SK-N-DZ (cell line): ENCODE measurements at places on chromosomes 4 and X.

DNA sequence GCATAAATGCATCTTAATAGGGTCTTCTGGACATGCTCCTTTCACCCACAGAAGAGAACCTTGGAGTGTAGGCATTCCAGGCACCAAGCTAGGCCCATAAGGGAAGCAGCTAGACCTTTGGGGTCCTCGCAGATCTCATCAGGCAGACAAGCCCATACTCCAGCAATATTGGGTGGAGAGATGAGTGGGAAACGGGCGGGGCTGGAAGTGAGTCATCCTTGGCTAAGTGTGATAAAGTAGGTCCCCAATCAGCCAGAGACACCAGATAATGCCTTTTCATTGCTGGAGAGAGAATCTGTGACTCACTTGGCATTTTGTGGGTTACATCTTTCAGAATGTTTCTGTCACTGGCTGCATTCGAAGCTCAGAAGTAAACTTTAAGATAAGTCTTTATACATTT lies 133.3 kb upstream of the MBNL3 start:
- no peak for DNase-seq

- no peak for DNase-seq
These were observed 929 bp downstream of the MAB21L2 start for GRCh38 chr4:150582873-150583286.

- DNase-seq, result no peak
These were observed 36.5 kb downstream of the DCTD start for GRCh38 chr4:182880387-182881356.

DNA sequence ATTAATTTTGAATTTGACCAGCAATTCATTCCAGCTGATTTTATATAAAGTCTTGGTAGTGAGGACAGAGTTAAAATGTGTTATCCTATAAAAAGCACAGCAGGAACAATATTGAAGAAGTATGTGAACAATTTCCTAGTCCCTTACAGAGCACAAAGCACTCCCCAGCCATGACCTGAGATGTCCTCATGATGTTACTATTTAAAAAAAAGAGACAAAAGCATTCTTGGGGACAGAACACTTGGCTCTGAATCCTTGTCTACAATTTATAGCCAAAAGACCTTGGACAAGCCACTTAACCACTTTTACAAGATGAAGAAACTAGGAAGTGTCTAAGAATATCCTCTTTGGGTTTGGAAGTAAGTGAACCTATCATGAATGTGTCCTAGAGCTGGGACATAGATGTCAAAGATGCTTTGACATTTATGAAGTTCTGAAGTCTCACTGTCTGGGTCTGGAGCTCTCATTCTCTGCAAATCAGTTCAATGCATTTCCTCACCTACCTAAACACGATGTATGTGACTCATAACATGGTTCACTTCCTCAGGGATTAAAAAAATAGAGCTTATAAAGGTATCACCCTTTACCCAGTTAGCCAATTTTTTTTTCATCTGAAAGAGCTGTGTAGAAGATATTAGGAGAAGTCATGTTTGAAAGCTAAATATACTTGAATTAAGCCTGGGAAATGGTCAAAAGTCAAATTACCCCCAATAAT lies 61.4 kb downstream of the IGFBP7 start:
- no peak for DNase-seq

DNA sequence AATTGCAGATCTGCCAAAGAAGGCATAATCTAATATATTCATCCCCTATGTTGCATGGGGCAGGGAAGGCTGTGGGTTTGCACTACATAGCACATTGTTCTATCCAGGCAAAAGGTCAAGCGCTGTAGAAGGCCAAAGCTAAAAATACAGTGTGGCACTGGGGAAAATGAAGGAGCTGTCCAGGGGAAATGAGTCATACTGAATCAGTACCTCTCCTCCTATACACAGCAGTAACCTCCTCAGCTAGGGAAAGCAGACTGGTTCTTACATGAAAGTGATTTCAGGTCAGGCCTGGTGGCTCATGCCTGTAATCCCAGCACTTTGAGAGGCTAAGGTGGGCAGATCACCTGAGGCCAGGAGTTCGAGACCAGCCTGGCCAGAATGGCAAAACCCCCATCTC lies 31.0 kb upstream of the SLC25A4 start:
- DNase-seq, result no peak

DNA sequence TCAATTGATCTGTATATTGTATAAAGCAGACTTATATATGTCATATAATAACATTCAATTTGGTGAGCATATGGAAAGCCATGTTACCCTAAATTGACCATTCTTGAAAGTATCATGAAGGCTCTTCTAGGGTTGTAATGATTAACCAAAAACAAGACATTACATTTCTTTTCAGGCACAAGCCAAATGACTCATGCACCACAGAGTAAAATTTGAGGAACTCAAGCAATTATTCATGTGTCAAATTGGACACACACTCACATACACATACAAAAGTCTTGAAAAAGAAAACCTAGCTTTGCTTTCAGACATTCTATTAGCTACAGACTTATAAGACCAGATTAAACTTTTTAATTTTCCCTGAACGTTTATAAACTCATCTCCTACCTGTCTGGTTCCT lies 146.5 kb upstream of the PCDH18 start:
- no peak for DNase-seq

- DNase-seq, result no peak
These were observed 40.5 kb upstream of the GLRB start for GRCh38 chr4:157035471-157035870.

DNA sequence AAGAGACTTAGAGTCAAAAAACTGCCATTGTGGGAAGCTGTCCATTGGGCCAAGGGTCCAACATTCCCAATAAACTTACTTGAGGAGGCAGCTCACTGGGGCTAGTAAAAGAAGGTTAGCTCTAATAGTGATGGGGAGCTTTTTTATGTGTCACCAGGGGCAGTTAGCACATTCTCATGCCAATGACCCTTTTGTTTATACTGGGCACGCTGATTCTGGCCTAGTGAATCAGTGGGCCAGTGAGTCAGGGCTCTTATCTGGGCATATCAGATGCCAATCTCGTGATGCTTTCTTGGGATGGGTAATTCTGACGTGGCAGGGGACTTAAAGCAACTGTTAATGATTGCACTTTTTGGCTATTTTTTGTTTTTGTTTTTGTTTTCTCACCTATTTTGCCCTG lies 27.8 kb downstream of the TCEAL1 start:
- DNase-seq, result no peak

- peak; percentile 66 for DNase-seq
These were observed at the start of gene PDLIM3 for GRCh38 chr4:185534866-185535611. TSS of gene PDLIM3 (minus strand) at chr4:185535507. CDS start at chr4:185535434, 73 bp downstream.

DNA sequence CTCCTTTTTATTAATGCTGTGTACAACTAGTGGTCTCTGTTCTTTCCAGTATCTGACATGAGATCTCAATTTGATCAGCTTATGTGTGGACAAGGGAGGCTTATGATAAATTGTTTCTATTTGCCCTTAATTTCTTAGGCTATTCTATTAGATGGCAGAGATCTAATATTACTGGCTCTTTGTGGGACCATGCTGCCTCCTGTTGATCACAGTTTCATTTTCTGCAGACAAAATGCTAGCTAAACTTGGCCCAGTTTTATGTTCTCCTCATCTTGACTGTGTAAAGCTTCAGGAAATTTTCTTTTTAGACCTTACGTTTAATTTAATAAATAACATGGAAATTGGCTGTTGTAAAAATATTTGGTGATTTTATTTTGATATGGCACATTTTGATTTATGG lies 627.1 kb upstream of the AADAT start:
- no peak for DNase-seq

GRCh38 chrX:112355931-112356330 lies 273.4 kb upstream of the TRPC5 start:
- no peak for DNase-seq

- no peak for DNase-seq
These were observed 249.4 kb downstream of the ARHGAP10 start for GRCh38 chr4:147981305-147981704.

- no peak for DNase-seq
These were observed 14.6 kb downstream of the ALB start for GRCh38 chr4:73418677-73419076.

- DNase-seq, result no peak
These were observed 352.2 kb upstream of the CPEB2 start for GRCh38 chr4:14650127-14650526.

DNA sequence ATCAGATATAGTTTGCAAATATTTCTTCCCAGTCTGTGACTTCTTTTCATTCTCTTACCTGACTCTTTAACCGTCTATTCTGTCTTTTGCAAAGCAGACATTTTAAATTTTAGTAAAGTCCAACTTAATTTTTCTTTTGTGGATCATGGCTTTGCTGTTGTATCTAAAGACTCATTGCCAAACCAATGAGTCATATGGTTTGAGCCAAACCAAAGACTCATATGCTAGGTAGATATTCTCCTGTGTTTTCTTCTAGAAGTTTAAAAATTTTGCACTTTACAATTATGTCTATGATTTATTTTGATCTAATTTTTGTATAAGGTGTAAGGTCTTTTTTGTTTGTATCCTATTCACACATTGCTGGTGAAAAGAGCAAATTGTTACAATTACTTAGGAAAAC lies 446.8 kb downstream of the ANKRD50 start:
- no peak for DNase-seq

- DNase-seq, result no peak
These were observed 21.9 kb downstream of the AP1AR start for GRCh38 chr4:112253382-112254000.

- DNase-seq, result no peak
These were observed 156.8 kb downstream of the AR start for GRCh38 chrX:67700602-67701001.

DNA sequence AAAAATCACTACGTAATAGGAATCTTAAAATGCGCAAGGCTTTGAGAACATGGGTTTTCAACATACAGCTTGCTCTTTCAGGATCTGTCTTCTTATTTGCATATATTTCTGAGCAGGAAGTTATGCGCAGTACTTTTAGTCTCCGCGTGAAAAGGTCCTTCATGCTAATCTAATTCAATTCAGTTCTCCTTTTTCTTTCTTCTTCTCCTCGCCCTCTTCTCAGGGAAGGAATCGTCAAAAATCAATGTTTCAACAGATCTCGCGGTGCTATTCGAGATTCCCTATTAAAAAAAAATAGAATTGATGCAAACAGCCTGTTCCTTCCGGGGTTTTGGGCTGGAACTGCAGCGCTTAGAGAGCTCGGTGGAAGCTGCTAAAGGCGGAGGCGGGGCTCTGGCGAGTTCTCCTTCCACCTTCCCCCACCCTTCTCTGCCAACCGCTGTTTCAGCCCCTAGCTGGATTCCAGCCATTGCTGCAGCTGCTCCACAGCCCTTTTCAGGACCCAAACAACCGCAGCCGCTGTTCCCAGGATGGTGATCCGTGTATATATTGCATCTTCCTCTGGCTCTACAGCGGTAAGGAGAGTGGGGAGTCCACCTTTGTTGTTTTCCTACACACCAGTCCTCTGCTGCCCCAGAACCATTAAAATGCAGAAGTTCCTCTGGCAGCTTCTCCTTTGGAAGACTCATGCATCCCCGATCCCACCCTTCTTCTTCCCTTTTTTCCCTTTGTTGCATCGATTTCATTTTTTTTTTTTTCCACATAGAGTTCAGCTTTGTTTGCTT lies at the start of the genes HMGN5 and SH3BGRL:
Gene HMGN5 (minus strand): TSS at position 243 of the 785 bp plus-strand sequence. CDS start 80,364 bp downstream, outside the sequence.
Gene SH3BGRL (plus strand): TSS at position 432 of the 785 bp plus-strand sequence. CDS start 99 bp downstream, at position 531.
- peak; percentile 65 for DNase-seq
